ENCODE measurements at places on chromosomes 4 and X. TPM values are rescaled to one million over a fixed set of nuclear protein-coding genes. Genes with fewer than 3 reads are reported as not detected.

- no peak for DNase-seq
- H3K4me1 ChIP-seq = no peaks in the 10 kb centered on the region
- H3K36me3 ChIP-seq = no peaks in the 10 kb centered on the region
- no peak overlapping the region for H3K4me3 ChIP-seq
- H3K27ac ChIP-seq = no peak overlapping the region
- no peaks in the 10 kb centered on the region for H3K27me3 ChIP-seq
Measured at GRCh38 chr4:15414551-15415091, 13.2 kb upstream of the C1QTNF7 start.

DNA sequence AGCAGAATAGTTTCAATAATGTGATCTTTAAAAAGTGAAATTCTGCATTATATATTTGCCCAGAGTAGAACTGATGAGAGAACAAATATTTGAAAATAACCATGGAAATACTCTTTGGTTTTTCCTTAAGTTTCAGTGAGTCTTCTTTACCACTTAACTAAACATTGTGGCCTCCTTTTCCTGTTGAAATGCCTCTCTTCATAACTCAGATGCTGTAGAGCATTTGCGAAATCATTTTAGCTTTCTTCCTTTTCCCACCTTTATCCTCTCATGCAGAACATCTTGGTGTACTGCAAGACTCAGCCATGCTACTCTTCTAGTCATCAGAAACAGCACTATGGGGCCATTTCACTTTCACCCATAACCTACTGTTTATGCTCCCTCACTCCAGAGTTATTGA, 48.2 kb downstream of the CASK start:
- no peaks in the 10 kb centered on the region for H3K27me3 ChIP-seq
- no peaks in the 10 kb centered on the region for H3K36me3 ChIP-seq
- H3K27ac ChIP-seq = no peak overlapping the region

DNA sequence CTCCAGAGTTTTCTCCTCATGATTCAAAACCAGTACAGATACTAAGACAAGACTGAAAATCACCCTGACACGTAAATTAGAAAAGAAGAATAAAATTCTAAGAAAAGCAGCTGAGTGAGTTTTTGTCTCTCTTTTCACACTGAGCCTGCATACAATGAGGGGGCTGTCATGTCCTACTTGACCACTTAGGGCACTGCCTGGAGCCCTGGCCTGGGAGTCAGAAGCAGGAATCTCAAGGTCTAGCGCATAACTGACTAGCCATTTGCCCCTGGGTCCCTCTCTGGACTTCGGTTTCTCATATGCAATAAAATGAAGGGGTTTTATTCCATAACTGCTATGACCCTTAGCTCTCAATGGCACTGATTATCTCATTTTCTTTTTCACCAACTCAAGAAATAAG, 36.7 kb upstream of the SLC25A4 start:
- H3K36me3 ChIP-seq = no peaks in the 10 kb centered on the region
- H3K27me3 ChIP-seq = no peaks in the 10 kb centered on the region
- H3K4me1 ChIP-seq = no peaks in the 10 kb centered on the region
- no peak overlapping the region for H3K4me3 ChIP-seq
- no peak for DNase-seq
- H3K27ac ChIP-seq = no peak overlapping the region

The RHOXF1 gene
- polyA plus RNA-seq = not detected

The GAK gene
- polyA plus RNA-seq = 98.4 TPM

DNA sequence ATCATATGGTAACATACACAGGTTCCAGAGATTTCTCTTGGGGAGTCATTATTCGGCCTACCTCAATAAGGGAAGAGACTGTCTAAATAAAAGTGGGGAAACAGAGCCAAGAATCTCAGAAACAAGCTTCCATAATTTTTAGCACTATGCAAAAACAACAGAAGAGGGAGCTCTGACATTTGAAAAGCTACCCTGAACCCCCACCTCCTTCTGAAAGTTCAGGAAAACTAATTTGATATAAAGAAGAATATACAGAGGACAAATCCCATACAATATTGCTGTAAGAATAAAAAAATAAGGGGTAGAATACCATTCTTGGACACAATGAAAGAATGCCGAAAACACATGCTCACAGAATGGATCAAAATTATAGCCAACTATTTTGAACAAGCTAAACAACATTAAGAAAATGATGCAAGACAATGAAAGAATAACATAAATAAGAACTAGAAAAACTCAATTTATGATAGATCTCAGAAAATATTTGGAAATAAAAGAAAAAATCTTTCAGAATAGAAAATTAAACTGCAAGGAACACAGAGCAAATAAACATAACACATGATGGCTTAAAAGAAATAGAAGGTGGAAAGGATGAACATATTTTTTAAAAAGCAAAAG, 14.4 kb upstream of the ZNF41 start:
- H3K4me1 ChIP-seq = no peaks in the 10 kb centered on the region
- no peak overlapping the region for H3K4me3 ChIP-seq
- H3K27me3 ChIP-seq = no peaks in the 10 kb centered on the region
- peak; percentile 5 for DNase-seq
- H3K27ac ChIP-seq = no peak overlapping the region

The CXorf49 gene
- not detected for polyA plus RNA-seq

DNA sequence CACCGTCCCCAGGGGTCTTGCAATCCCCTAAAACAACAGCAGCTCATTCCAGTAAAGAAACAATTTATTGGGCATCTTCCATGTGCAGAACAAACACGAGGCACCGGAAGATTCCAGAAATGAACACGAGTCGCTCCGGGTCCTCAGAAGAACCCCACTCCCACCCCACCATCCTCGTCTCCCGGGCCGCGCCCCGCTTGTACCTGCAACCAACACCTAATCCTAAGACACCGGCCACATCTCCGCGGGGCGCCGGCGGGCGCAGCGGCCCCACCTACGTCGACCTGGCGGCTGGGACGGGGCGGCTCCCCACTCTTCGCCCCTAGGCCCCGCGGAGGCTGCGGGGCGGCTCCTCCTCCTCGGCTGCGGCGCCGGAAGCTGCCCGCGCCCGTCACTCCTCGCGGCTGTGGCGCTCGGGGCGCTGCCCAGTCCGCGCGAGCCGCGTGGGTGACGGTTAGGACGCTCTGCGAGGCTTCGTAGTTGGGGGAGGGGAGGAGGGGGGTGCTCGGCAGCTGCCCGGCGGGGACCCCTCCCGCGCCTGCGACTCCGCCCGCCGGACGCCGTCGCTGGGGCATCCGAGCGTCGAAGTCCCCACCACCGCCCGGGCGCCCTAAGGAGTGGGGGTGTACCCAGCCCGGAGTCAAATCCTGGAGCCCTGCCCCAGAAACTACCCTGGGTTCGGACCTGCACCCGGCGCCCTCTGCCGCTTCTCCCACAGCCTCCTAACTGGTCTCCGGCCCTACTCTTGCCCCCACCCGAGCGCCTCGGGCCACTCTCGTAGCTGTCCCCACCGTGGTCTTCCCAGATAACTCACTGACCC, at the start of gene CCDC158:
Gene CCDC158, minus strand, starts transcription at position 380 of the 820 bp plus-strand sequence. CDS start 17,934 bp downstream, outside the sequence.
- H3K4me3 ChIP-seq = peak within 1 kb of the TSS; percentile 51
- peaks cover 4% of the 10 kb centered on the region for H3K27me3 ChIP-seq
- no peak within 1 kb of the TSS for H3K27ac ChIP-seq
- H3K36me3 ChIP-seq = no peaks in the 10 kb centered on the region

DNA sequence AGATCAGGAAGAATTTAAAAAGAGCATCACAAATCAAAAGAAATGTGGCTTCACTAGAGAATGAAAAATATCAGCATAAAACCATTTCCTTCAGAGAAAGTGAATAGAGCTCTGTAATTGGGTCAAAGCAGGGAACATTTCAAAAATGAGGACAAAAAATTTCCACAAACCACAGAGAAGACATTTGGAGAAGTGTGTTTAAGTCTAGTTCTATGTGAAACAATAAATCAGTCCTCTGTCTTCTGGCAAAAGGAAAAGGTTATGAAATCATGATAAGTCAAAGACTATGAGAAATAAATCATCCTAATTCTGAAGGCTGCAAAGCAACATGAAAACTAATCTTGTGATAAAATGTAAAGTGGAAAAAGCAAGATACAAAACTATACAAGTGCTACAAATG, 27.9 kb downstream of the SMPX start:
- H3K4me1 ChIP-seq = no peaks in the 10 kb centered on the region
- H3K36me3 ChIP-seq = no peaks in the 10 kb centered on the region
- H3K4me3 ChIP-seq = no peak overlapping the region
- H3K27me3 ChIP-seq = peaks cover 3% of the 10 kb centered on the region
- DNase-seq = no peak

DNA sequence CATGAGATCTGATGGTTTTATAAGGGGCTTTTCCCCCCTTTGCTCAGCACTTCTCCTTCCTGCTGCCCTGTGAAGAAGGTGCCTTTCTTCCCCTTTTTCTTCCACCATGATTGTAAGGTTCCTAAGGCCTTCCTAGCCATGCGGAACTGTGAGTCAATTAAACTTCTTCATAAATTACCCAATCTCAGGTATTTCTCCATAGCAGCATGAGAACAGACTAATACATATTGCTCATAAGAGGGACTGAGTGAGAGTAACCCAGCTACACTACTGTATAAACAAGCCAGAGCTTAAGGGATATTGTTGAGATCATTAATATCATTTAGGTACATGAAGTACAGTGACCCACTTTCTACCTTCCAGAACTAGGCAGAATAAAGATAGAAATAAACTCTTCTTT, 102.9 kb downstream of the TEX13A start:
- no peaks in the 10 kb centered on the region for H3K4me1 ChIP-seq
- no peaks in the 10 kb centered on the region for H3K27me3 ChIP-seq
- no peaks in the 10 kb centered on the region for H3K36me3 ChIP-seq
- H3K27ac ChIP-seq = no peak overlapping the region

GRCh38 chr4:68570122-68570507, 6.0 kb downstream of the UGT2B17 start:
- H3K36me3 ChIP-seq = no peaks in the 10 kb centered on the region
- H3K4me1 ChIP-seq = peaks cover 2% of the 10 kb centered on the region
- no peak overlapping the region for H3K4me3 ChIP-seq
- no peak overlapping the region for H3K27ac ChIP-seq
- no peaks in the 10 kb centered on the region for H3K27me3 ChIP-seq
- DNase-seq = no peak

The APLN gene
- polyA plus RNA-seq = not detected

- no peaks in the 10 kb centered on the region for H3K4me1 ChIP-seq
- no peak for DNase-seq
- no peaks in the 10 kb centered on the region for H3K27me3 ChIP-seq
- H3K27ac ChIP-seq = no peak overlapping the region
- H3K4me3 ChIP-seq = no peak overlapping the region
Measured at GRCh38 chrX:108131471-108131870, 39.9 kb downstream of the ATG4A start.

All from small intestine (tissue), 16 donors.